ENCODE measurements at places on chromosomes 13 and 19.

GRCh38 chr13:23799945-23800344 lies 89.3 kb downstream of the MIPEP start:
- DNase-seq, result no peak

- DNase-seq, result no peak
Measured at GRCh38 chr13:63472711-63473110, 2057.1 kb upstream of the PCDH20 start.

DNA sequence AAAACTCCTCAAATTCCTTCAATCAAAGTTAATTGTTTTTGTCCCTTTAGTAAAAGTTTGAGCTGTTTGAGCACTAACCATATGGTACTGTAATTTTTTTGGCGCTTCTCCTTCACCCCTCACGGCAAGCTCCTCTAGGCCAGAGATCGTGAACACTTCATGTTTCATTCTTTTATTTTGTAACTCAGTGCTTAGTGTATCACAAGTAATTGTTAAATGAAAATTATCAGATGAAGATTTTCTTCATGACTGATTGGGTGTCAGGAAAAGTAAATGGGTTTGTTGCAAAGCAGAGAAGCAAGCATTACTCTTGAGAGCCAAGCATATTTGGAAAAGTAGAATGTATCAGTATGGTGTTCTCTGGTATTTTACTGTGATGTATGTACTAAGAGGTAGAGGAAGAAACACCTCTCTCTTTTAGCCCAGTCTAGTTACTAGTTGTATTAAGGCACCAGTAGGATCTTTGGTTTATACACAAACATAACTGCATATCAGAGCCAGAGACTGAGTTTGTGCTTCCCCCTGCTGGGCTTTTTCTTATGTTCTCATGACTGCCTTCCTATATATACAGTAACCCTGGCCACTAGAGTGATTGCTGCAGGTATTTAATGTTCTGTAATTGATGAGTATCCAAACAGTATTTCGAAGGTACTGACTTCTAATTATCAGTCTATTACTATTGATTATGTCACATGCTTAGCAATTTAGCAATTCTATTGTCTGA lies 202.3 kb upstream of the KLHL1 start:
- DNase-seq, result no peak

GRCh38 chr13:72384879-72385278 lies 342.6 kb downstream of the MZT1 start:
- no peak for DNase-seq

GRCh38 chr13:32225481-32225931 lies 89.7 kb downstream of the ZAR1L start:
- no peak for DNase-seq

All from stimulated activated CD4-positive, alpha-beta T cell treated with anti-CD3 and anti-CD28 coated beads, Interleukin-15, amount 100 ng/mL, for 1 hour (primary cell).